ENCODE measurements at places on chromosomes 6 and 20.

GRCh38 chr6:11536795-11537194 is 754 bp upstream of the TMEM170B start:
- DNase-seq = no peak

DNA sequence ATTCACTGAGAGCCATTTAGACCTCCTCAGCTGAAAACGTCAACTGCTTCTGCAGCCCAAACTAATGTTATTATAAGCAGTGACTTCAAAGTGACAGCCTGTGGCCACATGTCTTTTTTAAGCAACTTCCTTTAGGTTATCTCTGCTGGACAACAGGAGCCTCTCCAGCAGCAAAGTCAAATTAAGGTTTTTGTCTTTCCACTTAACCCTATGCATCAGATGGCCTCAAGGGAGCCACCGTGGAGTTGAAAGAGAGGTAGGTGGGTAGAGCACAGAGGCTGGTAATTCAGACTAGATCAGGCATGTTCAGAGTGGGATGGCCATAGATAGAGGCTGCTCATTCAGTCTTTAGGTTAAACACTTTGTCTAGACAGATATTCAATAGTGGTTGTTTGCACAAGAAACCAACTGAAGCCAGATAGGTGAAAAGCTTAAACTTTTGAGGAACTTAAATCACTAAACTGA is 300.6 kb upstream of the ECI2 start:
- no peak for DNase-seq

DNA sequence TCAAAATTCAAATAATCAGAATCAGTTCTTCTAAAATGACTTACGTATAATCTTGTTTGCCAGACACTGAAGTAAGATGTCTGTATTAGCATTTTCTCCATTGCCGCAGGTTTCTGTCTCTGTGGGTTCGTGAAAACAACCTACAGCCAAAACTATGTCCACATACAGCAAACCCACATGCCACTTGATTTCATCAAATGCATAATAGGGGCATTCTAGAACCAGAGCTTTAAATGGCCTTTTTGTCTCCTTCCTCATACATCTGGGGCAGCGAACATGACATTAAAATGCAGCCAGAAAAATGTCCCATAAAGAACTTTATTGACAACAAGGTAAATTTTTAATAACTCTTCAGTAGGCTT is 90.2 kb upstream of the QKI start:
- DNase-seq = no peak

DNA sequence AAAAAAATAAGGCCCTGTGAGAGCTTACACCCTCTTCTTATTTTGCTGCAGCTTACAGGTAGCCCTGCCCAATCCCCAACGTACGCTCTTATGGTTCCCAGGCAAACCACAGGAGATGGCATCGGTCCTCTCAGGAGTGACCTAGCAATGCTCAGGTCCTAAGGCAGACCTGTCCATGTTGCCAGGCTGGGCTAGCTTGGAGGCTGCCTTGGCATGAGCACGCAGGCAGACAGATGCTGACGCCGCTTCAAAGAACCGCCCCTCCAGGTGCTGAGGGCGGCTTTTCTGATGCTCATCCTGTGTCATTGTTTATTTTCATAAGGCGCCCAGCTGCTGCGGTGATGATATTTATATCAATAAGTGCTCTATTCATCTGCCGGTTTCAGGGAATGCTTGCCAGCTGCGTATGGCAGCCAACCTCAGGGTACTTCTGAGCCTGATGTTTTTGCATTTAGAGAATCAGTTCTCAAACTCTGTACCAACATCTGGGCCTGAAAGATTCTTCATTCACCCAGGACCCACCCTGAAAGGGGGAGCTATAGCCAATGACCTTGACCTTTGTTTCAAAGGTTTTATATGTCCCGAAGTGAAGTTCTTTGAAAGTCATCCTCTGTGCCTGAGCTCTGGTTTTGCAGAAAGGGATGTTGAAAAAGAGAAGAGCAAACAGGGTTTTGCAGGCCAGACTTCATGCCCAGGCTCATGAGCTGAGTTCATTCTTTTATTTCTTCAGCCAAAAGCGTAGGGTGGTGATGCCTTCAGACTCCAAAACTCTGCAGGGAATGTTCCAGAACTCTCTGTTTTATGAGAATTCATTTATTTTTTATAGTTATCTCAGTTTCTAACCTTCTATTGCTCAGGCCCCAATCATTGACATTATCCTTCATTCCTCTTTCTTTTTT is 475.6 kb upstream of the CHD6 start:
- no peak for DNase-seq

- DNase-seq = no peak
Measured at GRCh38 chr20:7379621-7380220, 560.5 kb downstream of the HAO1 start.

- DNase-seq = no peak
Measured at GRCh38 chr6:118810420-118811027, 83.4 kb upstream of the ASF1A start.

DNA sequence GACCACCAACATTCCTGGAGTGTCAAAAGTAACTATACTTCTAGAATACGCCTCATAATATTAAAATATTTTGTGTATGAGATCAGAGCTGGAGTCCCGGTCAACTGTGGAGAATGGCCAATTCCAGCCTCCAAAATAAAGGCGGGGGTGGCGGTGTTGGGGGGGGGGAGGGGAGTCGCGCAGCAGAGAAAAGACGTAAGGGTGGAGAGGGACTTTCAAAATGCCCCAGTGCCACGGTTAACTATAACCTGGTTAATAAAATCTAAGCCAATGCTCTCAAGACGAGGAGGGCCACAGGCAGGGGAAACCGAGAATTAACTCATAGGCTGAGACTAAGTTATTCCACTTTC is 1.3 kb downstream of the NUP153 start:
- no peak for DNase-seq

GRCh38 chr6:144340541-144341371 is 55.6 kb downstream of the UTRN start:
- no peak for DNase-seq

DNA sequence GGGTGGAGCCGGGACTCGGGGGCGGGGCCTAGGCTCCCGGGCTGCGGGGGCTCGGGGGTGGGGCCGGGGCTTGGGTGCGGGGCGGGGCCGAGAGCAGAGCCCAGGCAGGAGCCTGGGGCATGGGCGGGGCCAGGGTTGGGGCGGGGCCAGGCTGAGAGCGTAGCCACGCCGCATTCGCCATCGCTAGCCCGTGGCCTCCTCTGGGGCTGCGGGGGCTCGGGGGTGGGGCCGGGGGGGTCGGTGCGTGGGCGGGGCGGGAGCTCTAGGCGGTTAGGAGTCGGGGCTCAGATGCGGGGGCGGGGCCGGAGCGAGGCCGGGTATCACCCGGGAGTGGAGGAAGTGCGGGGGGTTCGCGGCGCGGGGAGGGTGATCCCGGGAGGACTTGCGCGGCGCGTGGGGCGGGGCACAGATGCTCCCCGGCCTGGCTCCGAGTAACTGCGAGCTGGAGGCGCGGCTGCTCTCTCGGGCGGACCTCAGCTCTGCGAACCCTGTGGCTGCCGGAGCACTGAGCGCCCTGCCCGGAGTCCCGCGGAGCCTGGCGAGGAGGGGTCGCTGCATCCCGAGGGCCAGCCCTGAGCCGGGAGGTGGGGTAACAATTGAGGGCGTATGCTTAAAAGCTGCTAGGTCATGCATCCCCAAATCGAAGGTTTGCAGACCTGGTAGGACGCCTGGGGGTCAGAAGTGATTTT is 434 bp upstream of the ECI2 start:
- DNase-seq = peak; percentile 83

GRCh38 chr6:111761783-111762312 is 111.4 kb downstream of the FYN start:
- DNase-seq = no peak

- no peak for DNase-seq
Measured at GRCh38 chr6:97147421-97147820, 135.6 kb downstream of the MMS22L start.

DNA sequence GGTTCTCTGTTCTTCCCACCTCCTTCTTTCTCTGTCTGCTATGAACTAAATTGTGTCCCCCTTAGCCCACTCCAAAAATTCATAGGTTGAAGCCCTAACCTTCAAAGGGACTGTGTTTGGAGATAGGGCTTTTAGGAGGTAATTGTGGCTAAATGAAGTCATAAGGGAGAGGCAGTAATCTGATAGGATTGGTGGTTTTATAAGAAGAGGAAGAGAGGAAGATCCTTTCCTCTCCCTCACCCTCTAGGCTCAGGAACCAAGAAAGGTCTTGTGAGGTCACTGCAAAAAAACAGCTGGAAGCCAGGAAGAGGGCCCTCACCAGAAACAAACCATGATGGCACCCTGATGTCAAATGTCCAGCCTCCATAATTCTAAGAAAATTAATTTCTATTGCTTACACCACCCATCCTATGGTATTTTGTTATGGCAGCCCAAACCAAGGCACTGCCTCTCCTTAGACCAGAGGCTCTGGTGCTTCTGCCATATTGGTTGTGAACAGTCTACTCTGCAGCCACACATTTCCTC is 135.1 kb upstream of the COL21A1 start:
- DNase-seq = no peak

DNA sequence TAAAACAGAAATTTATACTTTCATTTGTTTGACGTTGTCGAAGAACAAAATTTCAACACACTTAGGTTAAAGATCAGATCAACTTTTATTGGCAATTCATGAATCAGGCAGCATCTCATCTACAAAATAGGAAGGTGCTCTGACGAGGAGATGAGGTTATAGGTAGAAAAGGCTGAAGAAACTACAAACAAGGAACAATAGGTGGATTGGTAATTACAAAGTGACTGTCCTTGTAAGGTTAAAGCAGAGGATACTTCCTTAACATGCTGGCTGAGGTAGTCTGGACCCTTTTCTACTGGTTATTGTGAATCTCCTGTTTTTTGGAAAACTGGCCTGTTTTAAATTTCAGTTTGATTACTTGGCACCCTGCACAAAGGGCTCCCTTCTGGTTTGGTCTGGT is 32.5 kb upstream of the TRIM27 start:
- DNase-seq = no peak

- DNase-seq = no peak
Measured at GRCh38 chr6:2855061-2855519, 13.4 kb upstream of the SERPINB1 start.

- no peak for DNase-seq
Measured at GRCh38 chr6:16823718-16824352, 62.6 kb upstream of the ATXN1 start.

- no peak for DNase-seq
Measured at GRCh38 chr6:166782520-166782919, 155.5 kb upstream of the RPS6KA2 start.

DNA sequence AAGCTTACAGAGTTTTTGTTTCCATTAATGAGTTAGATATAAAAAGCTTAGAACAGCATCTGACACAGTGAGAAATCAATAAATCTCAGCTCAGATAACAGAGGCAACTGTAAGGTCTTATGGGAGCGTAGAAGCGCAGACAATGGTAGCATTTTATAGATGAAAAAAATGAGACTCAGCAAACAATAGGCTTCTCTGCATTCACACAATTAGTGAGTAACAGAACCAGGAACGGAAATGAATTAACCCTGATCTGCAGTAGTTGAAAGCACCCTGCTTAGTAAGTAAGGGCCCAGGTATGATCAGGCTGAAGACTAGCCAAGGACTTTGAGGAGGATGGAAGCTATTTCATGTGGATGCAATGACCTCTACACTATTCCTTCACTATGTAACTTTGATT is 147.2 kb upstream of the EYA4 start:
- DNase-seq = no peak

DNA sequence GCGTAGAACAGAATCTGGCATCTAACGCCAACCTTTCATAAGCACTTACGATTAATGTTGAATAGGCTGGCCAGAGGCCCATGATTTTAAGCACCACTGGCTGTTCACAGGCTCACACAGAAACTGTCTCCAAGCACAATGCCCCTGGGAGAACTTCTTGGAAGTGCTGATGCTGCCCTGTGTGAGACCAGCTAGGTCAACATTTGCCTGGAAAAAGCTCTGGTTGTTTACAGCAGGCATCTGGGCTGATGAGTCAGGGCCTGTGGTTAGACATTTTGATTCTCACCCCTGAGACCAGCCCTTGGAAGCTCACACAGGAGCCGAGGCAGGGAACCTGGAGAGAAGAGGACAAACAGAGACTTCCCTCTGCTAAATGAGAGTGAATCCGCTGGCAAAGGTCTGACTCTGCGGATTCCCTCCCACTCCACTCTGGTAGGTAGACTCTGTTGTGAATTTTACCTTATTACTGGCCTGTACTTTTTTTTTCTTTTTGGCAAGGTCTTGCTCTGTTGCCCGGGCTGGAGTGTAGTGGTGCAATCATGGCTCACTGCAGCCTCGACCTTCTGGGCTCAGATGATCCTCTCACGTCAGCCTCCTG is 6.8 kb upstream of the SULF2 start:
- DNase-seq = no peak

- DNase-seq = no peak
Measured at GRCh38 chr6:166268431-166268830, 39.8 kb downstream of the PRR18 start.

- DNase-seq = no peak
Measured at GRCh38 chr20:17782768-17783167, 83.0 kb downstream of the BANF2 start.

- no peak for DNase-seq
Measured at GRCh38 chr20:12700701-12701100, 308.1 kb upstream of the SPTLC3 start.

- no peak for DNase-seq
Measured at GRCh38 chr20:46401478-46401860, 4.9 kb downstream of the ELMO2 start.

DNA sequence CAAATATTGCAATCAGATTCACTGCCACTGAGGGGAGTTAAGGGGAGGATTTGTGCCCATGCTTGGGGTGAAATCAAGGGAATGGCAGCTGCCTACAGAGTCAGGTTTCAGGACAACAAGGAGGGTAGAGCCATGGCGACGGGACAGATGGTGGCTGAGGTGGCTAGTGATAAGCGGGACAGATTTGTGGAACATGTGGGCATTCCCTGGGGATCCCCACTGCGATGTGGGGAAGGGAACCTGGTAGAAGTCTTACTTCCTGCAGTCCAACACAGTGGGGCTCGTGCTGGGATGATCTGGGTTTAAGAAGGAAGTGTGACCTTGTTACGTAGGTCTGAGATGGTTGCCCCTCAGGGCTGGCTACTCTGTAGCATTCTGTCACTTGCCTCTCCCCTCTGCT is 292.0 kb upstream of the JARID2 start:
- DNase-seq = no peak

- DNase-seq = no peak
Measured at GRCh38 chr6:33837971-33838665, 34.3 kb upstream of the MLN start.

DNA sequence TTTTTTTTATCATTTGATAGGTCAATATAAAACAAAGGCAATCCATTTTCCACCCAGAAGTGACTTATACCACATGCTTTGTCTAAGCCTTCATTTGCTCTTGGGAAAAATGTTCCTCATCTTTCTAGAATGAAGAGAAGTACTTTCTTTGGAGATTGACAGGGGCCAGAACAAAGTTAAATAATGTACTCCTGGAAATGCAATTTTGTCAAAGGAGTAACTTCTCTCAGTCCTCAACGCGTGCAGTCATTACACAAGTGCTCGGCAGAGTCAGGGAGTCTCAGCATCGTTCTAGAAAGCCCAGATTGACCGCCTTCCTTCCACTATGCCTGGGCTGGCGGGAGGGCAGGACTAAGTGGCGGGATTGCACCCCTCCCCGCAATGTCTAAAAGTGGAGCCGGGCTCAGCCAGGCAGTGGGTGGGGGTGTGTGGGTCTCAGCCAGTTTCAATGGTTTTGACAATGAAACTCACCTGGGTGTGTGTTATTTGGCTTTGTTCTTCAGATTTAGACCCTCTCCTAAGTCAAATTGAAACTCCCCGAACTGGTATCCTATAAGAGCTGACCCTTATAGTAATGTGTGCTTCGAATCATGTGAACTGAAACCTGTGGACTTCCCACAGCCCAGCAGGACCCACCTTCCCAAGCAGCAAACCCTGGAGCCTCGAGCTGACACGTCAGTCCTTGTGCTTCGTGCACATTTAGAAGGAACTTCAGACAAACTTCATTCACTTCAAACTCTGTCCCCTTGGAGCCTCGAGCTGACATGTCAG is 63.2 kb upstream of the DUSP22 start:
- no peak for DNase-seq
